A549 (cell line): ENCODE measurements at places on chromosomes 1 and 21.

- DNase-seq = no peak
These were observed 17.4 kb downstream of the DEPDC1 start for GRCh38 chr1:68479501-68479900.

GRCh38 chr1:1976031-1976430 is 27.6 kb downstream of the CFAP74 start:
- DNase-seq = no peak

- DNase-seq = no peak
These were observed 225.3 kb downstream of the SDCCAG8 start for GRCh38 chr1:243481101-243481500.

DNA sequence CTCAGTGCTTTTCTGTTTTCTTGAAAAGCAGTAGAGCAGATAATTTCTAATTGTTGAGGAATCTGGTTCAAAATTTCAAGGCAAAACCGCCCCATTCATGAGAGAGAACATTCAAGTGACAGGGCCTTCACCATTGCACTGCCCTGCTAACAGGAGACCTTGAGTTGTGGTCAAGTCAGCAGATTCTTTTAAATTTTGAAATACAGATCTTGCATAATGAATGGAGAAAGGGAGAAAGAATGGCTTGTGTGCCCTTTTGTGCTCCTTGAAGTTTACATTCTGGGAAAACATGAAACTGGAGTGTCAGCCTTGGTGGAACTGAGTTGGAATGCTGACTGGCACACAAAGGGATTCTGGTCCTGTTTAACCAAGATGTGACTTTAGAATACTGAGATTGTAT is 164.5 kb upstream of the UBE2U start:
- no peak for DNase-seq

GRCh38 chr1:82586473-82586872 is 785.7 kb downstream of the ADGRL2 start:
- DNase-seq = no peak
